ENCODE measurements at places on chromosomes 4 and X. TPM values are rescaled to one million over a fixed set of nuclear protein-coding genes. Genes with fewer than 3 reads are reported as not detected.

The CXCL3 gene
- polyA plus RNA-seq: 0.80 TPM

The DCAF4L1 gene
- polyA plus RNA-seq: 0.11 TPM

DNA sequence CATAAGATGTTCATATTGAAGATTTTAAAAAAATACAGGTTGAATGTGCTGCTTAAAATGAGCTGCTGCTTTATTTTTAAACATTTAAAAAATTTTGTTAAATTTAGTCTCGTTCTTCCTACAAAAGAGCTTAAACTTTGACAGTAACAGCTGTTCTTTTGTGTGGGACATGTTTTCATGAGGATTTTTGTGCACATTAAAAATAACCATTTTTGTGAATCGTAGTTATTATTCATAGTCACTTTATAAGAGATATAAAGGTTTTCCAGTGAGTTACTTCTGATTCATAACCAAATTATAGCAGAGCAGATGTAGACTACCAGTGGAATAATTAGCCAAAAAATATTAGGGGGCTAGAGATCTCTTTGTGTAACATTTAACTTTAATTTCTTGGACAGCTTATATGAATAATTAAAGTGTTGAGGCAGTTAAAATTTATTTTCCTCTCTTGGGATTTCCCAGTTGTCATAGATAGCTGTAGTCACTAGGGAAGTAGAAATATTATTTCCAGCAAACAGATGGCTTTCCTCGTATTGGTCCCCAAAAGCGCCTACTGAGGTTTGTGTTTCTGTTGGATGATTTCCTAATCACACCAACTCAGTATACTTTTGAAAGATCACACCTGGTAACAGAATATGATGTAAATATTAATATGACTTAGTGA lies 24.2 kb downstream of the RBPJ start:
- no peak for DNase-seq

GRCh38 chr4:120873554-120873953 lies 49.0 kb downstream of the PRDM5 start:
- DNase-seq: no peak

DNA sequence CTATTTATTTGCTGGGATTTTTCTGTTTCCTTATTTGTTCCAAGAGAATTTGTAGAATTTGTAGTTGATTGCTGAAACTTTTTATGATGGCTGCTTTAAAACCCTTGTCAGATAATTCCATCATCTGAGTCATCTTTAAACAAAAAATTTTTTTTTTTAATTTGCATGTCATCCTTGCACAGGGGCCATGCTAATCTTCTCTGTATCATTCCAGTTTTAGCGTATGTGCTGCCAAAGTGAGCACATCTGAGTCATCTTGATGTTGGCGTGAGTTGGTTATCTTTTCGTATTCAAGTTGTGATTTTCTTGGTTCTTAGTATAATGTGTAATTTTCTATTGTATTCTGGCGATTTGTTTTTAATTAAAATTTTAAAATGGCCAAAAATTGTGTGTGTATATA lies 18.7 kb upstream of the ZNF157 start:
- DNase-seq: no peak

GRCh38 chr4:158299459-158300007 lies 89.2 kb downstream of the TMEM144 start:
- DNase-seq: no peak

GRCh38 chr4:154779362-154779947 lies 1.6 kb upstream of the RBM46 start:
- no peak for DNase-seq

DNA sequence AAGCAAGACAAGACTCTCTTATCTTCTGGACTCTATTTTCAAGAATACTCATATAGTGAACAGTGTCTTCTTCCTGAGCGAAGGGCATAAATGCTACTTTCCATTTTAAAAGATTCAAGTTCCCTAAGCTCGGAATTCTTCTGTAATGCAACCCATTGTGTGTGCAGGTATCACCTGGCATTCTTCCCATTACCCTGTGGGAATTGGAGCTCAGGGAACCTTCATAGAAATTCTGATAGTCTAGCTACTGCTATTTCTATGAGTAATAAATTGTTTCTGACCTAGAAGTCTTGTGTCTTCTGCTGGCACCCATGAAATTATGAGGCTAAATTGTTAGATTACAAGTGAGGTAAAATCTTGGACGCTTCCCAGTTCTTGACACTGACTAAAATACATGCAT lies 324.1 kb upstream of the DIPK2B start:
- DNase-seq: no peak
